ENCODE measurements at places on chromosomes 6 and 20.

GRCh38 chr6:161116554-161116953, 125.0 kb downstream of the MAP3K4 start:
- no peak for DNase-seq

- no peak for DNase-seq
Observed at GRCh38 chr20:32516583-32517517, 68.3 kb downstream of the NOL4L start.

- DNase-seq, result no peak
Observed at GRCh38 chr6:35596448-35597442, 84.0 kb upstream of the TULP1 start.

GRCh38 chr20:35821807-35822242, 50.0 kb downstream of the PHF20 start:
- no peak for DNase-seq

GRCh38 chr6:1970151-1970561, 275.2 kb downstream of the GMDS start:
- DNase-seq, result no peak

DNA sequence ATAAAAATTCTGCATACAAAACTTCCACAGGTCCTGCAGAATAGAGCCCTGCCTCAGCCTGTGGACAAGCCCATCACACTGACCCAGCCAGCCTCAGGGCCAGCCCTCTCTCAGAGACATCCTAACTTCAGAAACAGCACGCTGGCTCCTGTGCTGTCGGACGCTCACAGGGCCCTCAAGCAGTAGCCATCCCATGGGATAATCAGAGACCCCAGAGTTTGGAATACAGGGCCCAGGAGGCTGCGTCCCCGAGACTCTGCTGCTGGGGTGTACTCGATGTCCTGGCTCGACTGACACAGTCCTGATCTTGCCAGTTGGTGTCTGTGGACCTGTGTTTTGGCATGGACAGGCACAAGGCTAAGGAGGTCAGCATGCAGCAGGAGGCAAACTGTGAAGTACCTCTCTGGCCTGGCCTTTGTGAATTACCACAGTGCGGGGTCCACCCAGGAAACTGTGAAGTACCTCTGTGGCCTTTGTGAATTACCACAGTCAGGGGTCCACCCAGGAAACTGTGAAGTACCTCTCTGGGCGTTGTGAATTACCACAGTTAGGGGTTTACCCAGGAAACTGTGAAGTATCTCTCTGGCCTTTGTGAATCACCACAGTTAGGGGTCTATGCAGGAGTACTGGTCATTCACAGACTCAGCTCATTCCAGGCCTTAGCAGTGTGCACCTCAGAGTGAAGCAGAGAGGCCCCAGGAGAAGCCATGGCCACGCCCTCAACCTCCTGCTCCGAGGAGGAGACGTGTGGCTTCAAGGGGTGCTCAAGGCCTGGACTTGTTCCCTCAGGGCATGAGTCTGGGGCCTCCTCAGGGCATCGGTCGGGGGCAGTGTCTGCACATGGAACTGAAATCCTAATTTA, 212.4 kb downstream of the SYNDIG1 start:
- no peak for DNase-seq

DNA sequence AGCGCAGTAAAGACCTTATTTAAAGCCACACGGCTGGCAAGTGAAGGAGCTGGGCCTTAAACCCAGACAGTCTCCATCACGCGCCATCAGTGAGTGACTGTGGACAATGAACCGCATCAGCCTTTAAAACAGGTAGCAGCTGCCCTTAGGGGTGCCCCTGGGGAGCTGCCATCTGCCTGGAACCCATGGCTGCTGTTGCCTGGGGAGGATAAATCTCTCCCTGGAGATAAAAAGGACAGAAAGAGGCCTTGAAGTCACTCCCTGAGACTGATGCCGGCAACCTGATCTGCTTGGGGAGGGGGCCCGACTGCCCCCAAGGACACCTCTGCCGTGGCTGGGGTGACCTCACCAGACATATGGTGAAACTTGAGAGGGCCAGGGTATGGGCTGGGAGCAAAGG, 73.5 kb downstream of the PREX1 start:
- no peak for DNase-seq

DNA sequence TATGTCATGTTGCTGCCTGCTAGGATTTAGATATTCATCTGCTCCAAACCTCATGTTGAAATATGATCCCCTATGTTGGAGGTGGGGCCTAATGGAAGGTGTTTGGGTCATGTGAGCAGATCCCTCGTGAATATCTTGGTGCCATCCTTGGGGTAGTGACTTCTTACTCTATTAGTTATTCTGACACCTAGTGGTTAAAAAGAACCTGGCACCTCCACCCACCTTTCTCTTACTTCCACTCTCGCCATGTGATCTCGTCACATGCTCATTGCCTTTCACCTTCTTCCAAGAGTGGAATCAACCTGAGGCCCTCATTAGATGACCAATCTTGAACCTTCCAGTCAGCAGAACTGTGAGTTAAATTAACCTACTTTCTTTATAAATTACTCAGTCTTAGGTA, 549.4 kb upstream of the SYNCRIP start:
- no peak for DNase-seq

DNA sequence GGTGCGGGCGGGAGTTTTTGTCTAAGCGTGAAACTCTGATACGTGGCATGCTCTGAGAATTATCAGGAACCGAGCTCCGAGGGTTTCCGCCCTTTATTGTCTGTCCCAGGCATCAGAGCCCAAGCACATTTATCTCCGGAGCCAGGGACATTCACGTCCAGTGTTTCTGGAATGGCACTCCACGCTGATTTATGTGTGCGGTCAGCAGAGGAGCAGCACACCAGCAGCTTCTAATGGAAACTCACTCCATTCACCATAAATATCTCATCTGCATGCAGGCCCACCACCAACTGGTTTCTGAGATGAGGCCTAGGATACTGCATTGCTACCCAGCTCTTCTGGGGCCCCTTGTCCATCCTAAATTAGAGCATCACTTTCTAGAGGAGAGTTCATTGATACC, 51.9 kb upstream of the SYNDIG1 start:
- DNase-seq, result no peak

- no peak for DNase-seq
Observed at GRCh38 chr20:36130390-36130789, 24.1 kb upstream of the EPB41L1 start.

DNA sequence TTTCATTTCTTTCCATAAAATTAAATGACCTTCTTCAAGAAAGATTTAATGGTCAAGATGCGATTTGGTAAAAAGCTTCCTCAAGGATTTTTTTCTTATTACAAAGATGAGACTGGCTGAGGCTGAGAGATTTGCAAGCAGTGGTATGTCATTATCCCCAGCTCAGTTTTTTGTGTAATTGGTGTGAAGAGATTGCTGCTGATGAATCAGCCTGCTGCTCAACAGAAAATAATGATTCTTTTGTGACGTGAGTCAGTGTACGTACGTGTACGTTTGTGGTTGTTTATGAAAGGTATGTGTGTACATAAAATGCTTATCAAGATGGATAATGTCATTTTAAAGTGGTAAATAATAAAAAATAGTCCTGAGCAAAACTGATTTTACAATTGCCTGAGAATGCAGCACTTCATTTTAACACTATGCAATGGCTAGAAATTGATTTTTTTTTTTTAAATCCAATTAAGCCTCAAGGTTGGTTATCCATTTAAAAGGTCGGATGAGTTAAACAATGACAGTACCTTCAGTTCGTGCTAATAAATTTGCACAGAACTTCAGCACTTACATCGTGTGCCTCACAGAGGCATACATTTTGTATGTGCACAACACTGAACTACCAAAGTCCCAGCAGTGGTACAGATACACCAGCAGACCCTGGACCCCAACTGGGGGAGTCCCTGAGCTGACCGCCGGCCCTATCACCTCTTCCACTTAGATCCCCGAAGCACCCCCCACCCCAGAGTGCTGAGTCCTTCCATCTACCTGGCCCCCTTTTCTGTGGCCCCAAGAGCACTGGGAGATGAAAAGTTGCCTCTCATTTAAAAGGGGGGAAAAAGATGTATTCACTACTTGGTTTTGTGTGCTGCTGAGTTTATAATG, 9.7 kb upstream of the NPEPL1 start:
- DNase-seq, result no peak

- DNase-seq, result no peak
Observed at GRCh38 chr20:13338999-13339411, 117.9 kb downstream of the ISM1 start.

DNA sequence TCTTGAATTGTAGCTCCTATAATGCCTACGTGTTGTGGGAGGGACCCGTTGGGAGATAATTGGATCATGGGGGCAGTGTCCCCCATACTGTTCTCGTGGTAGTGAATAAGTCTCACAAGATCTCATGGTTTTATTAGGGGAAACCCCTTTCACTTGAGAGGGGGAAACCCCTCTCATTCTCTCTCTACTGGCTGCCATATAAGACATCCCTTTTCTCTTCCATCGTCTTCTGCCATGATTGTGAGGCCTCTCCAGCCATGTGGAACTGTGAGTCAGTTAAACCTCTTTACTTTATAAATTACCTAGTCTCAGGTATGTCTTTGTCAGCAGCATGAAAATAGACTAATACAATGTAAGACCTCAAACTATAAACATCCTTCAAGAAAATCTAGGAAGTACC, 23.1 kb downstream of the PAQR8 start:
- no peak for DNase-seq

DNA sequence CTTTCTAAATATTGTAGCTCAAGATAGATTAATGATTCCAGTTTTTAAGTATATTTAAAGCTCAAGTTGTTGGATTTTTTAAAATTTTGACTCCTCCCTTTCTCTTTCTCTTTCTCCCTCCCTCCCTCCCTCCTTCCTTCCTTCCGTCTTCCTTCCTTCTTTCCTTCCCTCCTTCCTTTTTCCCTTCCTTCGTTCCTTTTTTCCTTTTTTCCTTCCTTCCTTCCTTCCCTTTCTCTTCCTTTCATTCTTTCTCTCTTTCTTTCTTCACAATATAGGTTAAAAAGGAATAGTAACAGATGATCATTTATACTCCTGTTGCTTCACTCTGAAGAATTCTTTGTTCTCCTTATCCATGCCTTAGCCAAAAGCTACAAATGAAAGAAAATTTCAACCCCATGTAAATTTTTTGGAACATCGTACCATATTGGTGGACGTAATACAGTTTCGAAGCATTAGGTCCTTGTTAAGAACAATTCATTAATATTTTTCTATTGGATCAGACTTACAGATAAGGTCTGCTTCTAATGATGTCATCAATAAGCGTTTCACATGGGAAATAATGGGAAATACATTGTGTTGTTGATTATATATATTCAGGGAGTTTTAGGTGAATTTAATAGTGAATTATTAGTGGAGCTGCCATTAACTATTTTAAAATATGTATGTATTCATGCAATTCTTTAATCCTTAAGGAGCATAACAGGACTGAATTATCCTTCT, 139.6 kb upstream of the SLC35B3 start:
- no peak for DNase-seq

- no peak for DNase-seq
Observed at GRCh38 chr6:73460056-73460455, 1.5 kb upstream of the MTO1 start.
